ENCODE measurements at places on chromosomes 1 and 21.
A peak's percentile ranks its signal among the peaks of the same experiment; 100 is the strongest.

- H3K4me3 ChIP-seq: no peak overlapping the region
- no peaks in the 10 kb centered on the region for H3K4me1 ChIP-seq
- H3K36me3 ChIP-seq: no peaks in the 10 kb centered on the region
- peak; percentile 90 for DNase-seq
- no peak overlapping the region for H3K27ac ChIP-seq
- H3K27me3 ChIP-seq: no peaks in the 10 kb centered on the region
Measured at GRCh38 chr1:204348722-204349121, 11.0 kb downstream of the PLEKHA6 start.

GRCh38 chr1:236457775-236458174, 63.7 kb downstream of the EDARADD start:
- no peak overlapping the region for H3K4me3 ChIP-seq
- H3K36me3 ChIP-seq: no peaks in the 10 kb centered on the region
- no peak overlapping the region for H3K27ac ChIP-seq

GRCh38 chr21:33948096-33948950, 32.7 kb upstream of the ATP5PO start:
- no peaks in the 10 kb centered on the region for H3K36me3 ChIP-seq
- no peaks in the 10 kb centered on the region for H3K27me3 ChIP-seq
- no peaks in the 10 kb centered on the region for H3K4me1 ChIP-seq
- no peak overlapping the region for H3K4me3 ChIP-seq
- DNase-seq: peak; percentile 81

DNA sequence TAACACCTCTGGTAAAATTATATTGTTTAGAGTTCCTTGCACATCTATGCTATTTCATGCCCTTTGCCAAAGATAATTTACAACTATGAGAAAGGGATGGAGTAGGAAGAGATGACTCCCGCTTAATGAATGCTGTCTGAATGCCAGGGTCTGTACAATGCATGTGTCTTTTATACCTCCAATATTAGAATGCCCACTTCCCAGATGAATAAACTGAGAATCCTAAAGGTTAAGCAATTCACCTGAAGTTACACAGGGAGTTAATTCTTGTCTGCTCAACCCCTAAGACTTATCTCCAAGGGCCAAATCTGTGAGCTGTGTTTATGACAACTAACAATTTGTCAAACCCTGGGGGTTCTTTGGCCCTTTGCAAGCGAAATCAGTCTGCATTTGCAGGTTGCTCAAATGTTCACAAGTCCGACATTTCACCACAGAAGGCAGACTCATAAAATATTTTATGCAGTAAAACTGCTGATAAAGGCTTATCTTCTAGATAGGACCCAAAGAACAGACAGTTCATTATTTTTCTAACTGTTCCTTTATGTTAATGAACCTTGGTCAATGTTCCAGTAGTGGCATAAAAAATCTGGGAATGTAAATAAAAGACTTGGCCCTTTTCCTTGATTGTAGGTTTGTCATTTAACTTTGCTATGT, 50.2 kb upstream of the ATP1A1 start:
- H3K27ac ChIP-seq: no peak overlapping the region
- no peaks in the 10 kb centered on the region for H3K36me3 ChIP-seq
- no peak for DNase-seq
- H3K27me3 ChIP-seq: no peaks in the 10 kb centered on the region
- H3K4me1 ChIP-seq: no peaks in the 10 kb centered on the region

- peak; percentile 57 for DNase-seq
- no peaks in the 10 kb centered on the region for H3K27me3 ChIP-seq
Measured at GRCh38 chr1:1196431-1197187, 9.8 kb downstream of the TNFRSF18 start.

- no peak overlapping the region for H3K27ac ChIP-seq
Measured at GRCh38 chr1:78540048-78540447, 49.3 kb downstream of the PTGFR start.

- H3K27ac ChIP-seq: no peak overlapping the region
- no peak overlapping the region for H3K4me3 ChIP-seq
- peak; percentile 36 for DNase-seq
- peaks cover 46% of the 10 kb centered on the region for H3K36me3 ChIP-seq
Measured at GRCh38 chr21:46118316-46119143, 20.6 kb downstream of the COL6A2 start.

GRCh38 chr1:109316506-109316905, 9.7 kb upstream of the MYBPHL start:
- H3K27ac ChIP-seq: no peak overlapping the region
- H3K4me1 ChIP-seq: no peaks in the 10 kb centered on the region
- H3K27me3 ChIP-seq: no peaks in the 10 kb centered on the region
- peaks cover 40% of the 10 kb centered on the region for H3K36me3 ChIP-seq

GRCh38 chr1:59672851-59673572, 141.7 kb upstream of the HOOK1 start:
- no peaks in the 10 kb centered on the region for H3K36me3 ChIP-seq
- H3K27me3 ChIP-seq: no peaks in the 10 kb centered on the region
- no peak overlapping the region for H3K27ac ChIP-seq
- peaks cover 5% of the 10 kb centered on the region for H3K4me1 ChIP-seq

- no peaks in the 10 kb centered on the region for H3K4me1 ChIP-seq
- H3K4me3 ChIP-seq: no peak overlapping the region
- no peaks in the 10 kb centered on the region for H3K27me3 ChIP-seq
- no peaks in the 10 kb centered on the region for H3K36me3 ChIP-seq
Measured at GRCh38 chr1:52679048-52679447, 19.1 kb downstream of the COA7 start.

DNA sequence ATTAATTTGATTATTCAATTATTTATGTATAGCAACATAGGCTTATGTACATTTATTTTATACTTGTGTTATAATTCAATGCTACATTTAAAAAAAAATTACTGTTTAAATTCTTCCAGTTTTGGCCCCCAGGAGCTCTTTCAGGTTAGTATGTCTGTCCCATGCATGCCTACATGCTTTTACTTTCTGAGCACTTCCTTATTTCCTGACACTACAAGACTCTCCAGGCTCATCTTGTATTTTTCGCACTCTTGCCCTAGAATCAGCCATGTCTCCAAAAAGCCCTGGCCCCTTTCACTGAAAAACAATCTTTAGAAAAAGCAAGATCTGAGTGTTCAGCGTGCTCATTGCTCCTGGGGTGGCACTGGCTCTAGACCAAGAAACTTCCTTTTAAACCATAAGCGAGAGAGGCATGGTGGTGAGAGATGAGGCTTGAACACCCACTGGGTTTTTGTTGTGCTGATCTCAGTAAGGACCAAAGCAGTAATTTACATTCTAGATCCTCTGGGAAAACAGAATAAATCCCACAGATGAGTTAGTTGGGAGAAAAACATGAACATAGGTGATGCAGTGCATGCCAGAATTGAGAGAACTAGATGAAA, 95.0 kb downstream of the SLC30A10 start:
- DNase-seq: no peak
- no peaks in the 10 kb centered on the region for H3K27me3 ChIP-seq
- no peaks in the 10 kb centered on the region for H3K36me3 ChIP-seq
- H3K4me1 ChIP-seq: no peaks in the 10 kb centered on the region
- H3K27ac ChIP-seq: no peak overlapping the region

DNA sequence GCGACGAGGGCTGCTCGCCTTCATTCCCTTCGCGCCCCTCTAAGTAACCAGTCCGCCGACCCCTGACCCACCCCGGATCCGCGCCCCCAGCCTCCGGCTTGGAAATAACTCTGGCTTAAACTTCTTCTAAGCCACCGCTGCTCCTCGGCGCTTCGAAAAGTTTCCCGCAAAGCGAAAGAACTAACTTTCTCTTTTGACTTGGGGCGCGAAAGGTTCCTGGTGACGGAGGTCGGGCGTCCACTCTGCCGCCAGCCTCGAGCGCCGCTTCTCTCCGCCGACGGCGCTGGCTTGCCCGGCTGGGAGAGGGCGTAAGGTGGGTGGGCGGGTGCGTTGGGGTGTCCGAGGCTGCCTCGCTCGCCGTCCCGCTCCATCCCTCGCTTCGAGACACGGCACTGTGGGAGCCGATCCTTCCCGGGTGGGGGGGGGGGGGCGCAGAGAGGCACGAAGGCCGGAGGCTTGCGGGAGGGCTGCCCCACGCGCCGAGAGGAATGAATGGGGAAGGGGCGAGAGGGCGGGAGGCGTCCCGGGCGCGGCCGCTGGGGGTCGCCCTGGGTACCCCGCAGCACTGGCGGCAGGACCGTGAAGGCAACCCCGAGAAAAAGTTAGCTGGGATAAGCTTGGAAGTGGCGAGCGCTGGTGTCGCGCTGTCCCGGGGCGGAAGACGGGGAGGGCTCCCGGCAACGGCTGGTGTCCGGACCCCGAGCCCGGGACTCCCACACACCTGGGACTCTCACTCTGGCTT, 569 bp downstream of the ATF3 start:
- peak overlapping the region; percentile 81 for H3K27ac ChIP-seq
- H3K27me3 ChIP-seq: no peaks in the 10 kb centered on the region
- peak; percentile 77 for DNase-seq
- H3K36me3 ChIP-seq: no peaks in the 10 kb centered on the region
- peaks cover 13% of the 10 kb centered on the region for H3K4me1 ChIP-seq

GRCh38 chr21:44713846-44714245, 2.5 kb upstream of the TSPEAR start:
- no peak overlapping the region for H3K4me3 ChIP-seq
- no peaks in the 10 kb centered on the region for H3K4me1 ChIP-seq
- no peak for DNase-seq
- no peaks in the 10 kb centered on the region for H3K27me3 ChIP-seq
- H3K36me3 ChIP-seq: no peaks in the 10 kb centered on the region

DNA sequence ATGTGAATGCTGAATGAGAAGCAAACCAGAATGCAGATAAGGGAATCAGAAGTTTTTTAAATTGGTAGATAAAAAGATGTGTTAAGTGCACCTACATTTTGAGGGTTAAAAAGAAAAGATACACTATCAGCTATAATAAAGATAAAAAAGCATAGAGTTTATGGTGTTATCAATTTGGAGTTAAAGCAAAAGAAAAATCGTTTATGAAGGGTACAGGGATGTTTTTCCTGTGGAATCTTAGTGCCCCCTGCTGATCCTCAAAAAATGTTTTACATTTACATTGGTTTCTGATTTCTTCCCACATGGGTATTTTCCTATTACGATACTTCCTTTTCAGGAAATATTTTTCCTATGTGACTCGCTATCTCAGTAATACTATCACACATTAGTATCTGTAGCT, 293.5 kb downstream of the MRPL39 start:
- H3K27ac ChIP-seq: no peak overlapping the region
- no peak overlapping the region for H3K4me3 ChIP-seq
- H3K4me1 ChIP-seq: no peaks in the 10 kb centered on the region
- DNase-seq: no peak

- no peaks in the 10 kb centered on the region for H3K36me3 ChIP-seq
- H3K4me3 ChIP-seq: no peak overlapping the region
- peak; percentile 75 for DNase-seq
- H3K27me3 ChIP-seq: no peaks in the 10 kb centered on the region
- no peaks in the 10 kb centered on the region for H3K4me1 ChIP-seq
Measured at GRCh38 chr1:31753707-31754349, 10.3 kb downstream of the ADGRB2 start.

DNA sequence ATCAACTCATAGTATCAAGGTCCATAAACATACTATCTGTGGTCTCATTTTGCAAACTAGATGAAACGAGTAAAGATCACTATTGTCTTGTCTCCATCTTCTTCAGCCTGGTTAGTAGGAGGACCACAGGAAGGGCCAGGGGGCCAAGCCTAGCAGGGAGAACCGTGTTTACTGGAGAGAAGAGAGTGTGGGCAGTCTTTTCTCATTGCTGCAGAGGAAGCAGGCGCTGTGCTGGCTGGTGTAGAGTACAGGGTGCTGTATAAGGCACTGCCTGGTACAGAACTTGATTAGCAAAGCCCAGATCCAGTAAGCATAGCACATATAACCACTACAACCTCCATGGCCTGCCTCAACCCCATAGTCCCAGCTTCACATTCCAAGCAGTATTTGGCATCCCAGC, 10.0 kb upstream of the B4GALT3 start:
- H3K27ac ChIP-seq: no peak overlapping the region
- H3K27me3 ChIP-seq: no peaks in the 10 kb centered on the region
- H3K4me3 ChIP-seq: no peak overlapping the region
- no peaks in the 10 kb centered on the region for H3K36me3 ChIP-seq
- DNase-seq: peak; percentile 67
- H3K4me1 ChIP-seq: no peaks in the 10 kb centered on the region

- H3K27me3 ChIP-seq: no peaks in the 10 kb centered on the region
- no peaks in the 10 kb centered on the region for H3K4me1 ChIP-seq
- no peaks in the 10 kb centered on the region for H3K36me3 ChIP-seq
Measured at GRCh38 chr1:156445789-156446263, 54.7 kb downstream of the MEF2D start.

- H3K27me3 ChIP-seq: no peaks in the 10 kb centered on the region
- no peak for DNase-seq
- no peaks in the 10 kb centered on the region for H3K36me3 ChIP-seq
Measured at GRCh38 chr21:17732306-17732705, 86.8 kb downstream of the C21orf91 start.

GRCh38 chr1:94807742-94808491, 12.2 kb upstream of the SLC44A3 start:
- no peaks in the 10 kb centered on the region for H3K27me3 ChIP-seq
- no peaks in the 10 kb centered on the region for H3K4me1 ChIP-seq
- no peak for DNase-seq
- no peak overlapping the region for H3K4me3 ChIP-seq

- H3K36me3 ChIP-seq: no peaks in the 10 kb centered on the region
- no peak for DNase-seq
- no peak overlapping the region for H3K4me3 ChIP-seq
- H3K27ac ChIP-seq: no peak overlapping the region
Measured at GRCh38 chr1:6991266-6991665, 206.0 kb downstream of the CAMTA1 start.

GRCh38 chr1:231982871-231983587, 356.4 kb downstream of the DISC1 start:
- H3K27me3 ChIP-seq: no peaks in the 10 kb centered on the region
- no peaks in the 10 kb centered on the region for H3K4me1 ChIP-seq
- H3K27ac ChIP-seq: no peak overlapping the region
- no peak for DNase-seq
- no peaks in the 10 kb centered on the region for H3K36me3 ChIP-seq

DNA sequence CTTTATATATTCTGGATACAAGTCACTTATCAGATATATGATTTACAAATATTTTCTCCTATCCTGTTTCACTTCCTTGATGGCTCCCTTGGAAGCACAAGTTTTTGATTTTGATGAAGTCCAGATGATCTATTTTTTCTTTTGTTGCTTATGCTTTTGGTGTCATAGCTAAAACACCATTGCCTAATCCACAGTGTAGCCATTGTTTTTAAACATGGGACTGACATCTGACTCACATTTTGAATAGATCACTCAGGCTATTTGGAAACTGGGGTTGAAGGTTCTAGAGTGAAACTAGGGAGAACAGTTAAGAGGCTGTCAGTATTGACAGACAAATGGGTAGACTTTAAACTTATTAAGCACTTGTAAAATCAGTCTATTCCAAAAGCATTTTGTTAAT, 16.6 kb downstream of the AK4 start:
- no peak for DNase-seq
- H3K4me3 ChIP-seq: no peak overlapping the region
- no peaks in the 10 kb centered on the region for H3K36me3 ChIP-seq
- no peaks in the 10 kb centered on the region for H3K4me1 ChIP-seq
- no peaks in the 10 kb centered on the region for H3K27me3 ChIP-seq

GRCh38 chr1:201374364-201374763, 3.1 kb downstream of the TNNT2 start:
- no peak overlapping the region for H3K4me3 ChIP-seq
- no peaks in the 10 kb centered on the region for H3K4me1 ChIP-seq
- H3K36me3 ChIP-seq: no peaks in the 10 kb centered on the region
- H3K27ac ChIP-seq: no peak overlapping the region

GRCh38 chr1:43270421-43271095, 775 bp downstream of the TMEM125 start:
- no peaks in the 10 kb centered on the region for H3K36me3 ChIP-seq
- H3K4me1 ChIP-seq: no peaks in the 10 kb centered on the region
- H3K27me3 ChIP-seq: no peaks in the 10 kb centered on the region
- H3K27ac ChIP-seq: no peak overlapping the region
- peak; percentile 66 for DNase-seq

GRCh38 chr1:173616859-173617258, 14.0 kb upstream of the SLC9C2 start:
- no peaks in the 10 kb centered on the region for H3K4me1 ChIP-seq
- DNase-seq: no peak

Measured in aorta (tissue), 5 donors.